ENCODE measurements at places on chromosomes 1 and 21.
A peak's percentile ranks its signal among the peaks of the same experiment; 100 is the strongest.

DNA sequence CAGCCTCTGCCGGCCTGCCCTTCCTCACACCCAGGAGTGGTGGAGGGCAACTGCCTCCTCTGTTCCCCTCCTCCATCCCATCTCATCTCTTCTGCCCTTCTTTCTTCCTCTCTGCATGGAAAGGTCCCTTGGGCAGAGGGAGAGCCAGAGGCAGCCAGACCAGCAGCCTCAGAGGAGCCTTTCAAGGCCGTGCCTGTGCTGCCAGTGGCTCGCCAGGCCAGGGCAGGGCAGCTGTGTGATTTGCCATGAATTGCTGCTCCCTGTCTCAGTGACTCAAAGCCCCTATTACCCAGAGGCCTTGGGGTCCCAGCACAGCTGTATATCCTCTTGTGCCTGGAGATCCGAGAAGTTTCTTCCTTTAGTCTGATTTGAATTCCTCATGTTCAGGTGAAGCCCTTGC, 21.9 kb downstream of the TMCC2 start:
- no peak for DNase-seq

DNA sequence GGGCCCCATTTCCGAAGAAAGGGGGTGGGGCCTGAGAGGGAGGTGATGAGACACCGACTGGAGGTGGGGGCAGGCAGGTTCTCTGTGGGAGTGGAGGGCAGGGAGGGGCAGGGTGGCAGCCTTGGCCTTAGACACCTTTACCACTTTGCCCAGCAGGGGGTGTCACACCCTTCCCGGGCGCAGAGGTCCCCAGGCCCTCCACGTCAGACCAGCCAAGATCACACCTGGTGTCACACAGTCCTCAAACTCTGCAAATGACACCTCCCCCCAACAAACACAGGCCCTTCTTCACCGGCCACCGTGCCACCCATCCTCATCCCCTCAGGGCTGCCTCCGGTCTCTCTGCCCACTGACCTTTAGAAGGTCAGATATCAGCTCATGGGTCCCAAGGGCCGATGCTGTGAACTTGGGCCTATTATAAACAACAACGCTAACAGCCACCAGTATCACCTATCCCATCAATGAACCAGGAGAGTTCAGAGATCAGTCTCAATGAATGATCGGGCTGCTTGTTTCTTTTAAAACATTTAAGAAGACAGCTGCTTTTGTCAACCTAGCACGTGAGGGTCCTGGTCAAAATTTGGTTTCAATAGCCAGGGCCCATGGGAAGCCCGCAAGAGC, 103.9 kb downstream of the CASZ1 start:
- DNase-seq: peak; percentile 87

DNA sequence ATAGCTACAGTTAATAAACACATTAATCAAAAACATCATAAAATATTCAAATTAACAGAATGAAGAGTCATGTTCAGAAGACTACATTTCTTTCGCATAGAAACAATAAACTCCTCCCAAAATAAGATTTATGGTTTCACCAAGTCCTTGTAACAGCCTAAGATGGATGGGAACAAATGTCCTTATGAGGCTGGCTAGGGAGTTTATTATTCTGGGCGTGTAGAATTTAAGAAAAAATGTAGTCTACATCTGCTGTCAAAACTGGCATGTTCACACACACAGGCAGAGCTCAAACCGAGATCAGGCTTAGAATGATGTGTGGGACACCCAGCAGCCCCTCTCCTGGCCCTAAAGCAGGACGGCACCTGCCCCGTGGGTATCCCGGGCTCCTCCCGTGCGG, 101.1 kb downstream of the NPHP4 start:
- DNase-seq: no peak

DNA sequence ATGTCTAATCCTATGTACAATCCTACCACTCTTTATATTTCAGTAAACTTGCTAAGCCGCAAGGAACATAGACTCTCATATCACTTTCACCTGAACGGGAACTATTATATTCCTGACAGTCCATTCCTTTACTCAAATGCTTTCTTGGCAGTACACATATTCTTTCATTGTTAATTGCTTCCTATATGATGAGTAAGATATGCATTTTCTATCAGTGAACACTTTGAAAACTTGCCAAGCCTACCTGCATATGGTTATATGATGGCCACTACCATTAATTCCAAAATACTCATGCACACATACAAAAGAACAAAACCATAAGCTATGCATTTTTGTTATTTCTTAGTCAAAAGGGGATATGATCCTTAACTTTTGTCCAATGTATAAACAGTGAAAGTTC, 341.5 kb downstream of the VAV3 start:
- DNase-seq: no peak

DNA sequence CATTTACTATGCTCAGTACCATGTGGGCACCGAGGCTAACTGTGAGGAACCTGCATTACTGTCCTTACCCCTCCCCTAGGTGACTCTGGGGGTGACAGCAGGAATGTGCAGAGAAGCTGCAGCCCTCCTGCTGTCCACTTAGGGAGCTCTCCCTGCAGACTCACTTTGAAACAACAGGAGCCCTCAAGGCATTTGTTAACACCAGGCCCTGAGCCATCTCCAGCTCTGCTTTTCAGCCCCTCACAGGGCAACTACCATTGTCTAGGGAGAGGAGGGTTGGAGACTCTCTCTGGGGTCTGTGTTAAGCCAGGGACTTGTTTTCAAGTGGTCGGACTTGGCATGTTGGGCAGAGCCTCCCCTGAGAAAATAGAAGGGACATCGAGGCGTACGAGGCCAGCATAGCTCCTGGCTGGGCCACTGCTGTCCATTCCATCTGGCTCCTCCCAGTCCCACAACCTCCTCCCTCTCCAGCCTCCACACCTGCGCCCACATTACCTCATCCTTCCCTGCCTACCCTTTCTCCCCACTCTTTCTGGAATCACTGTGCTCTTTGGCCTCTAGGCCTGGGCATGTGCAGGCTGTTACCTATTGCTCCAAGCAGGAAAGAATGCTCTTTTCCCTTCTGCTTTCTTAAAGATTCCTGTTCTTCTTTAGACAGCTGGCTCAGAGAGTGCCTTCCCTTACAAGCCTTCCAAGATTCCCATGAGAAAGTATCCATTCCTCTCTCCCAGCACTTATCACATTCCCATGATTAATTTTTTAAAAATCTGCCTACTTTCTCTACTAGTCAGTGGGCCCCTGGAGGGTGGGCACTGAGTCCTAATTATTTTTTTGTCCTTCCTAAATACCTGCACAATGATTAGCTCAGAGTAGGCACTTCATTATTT, 102.7 kb upstream of the GCLM start:
- DNase-seq: no peak

GRCh38 chr1:223429313-223429731, 36.1 kb downstream of the CCDC185 start:
- DNase-seq: no peak

DNA sequence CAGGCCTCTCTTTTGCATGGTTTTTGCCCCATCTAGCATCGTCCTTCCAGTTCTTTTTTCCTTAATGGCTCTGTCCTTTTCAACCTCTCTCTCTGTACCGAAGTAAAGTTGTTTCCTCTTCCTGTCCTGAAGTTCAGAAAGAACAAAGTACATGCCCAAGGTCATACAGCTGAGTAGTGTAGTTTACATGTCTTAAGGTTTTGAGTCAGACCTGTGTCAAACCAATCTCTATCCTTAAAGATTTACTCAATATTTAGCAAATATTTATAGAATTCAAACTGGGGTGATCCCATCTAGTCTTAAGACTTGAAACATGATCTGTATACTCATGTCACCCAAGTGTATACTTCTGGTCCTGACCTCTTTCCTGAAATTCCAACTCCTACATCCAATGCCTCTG, 118.7 kb upstream of the SGIP1 start:
- DNase-seq: no peak

GRCh38 chr1:207995576-207995975, 84.7 kb upstream of the CD34 start:
- no peak for DNase-seq

- no peak for DNase-seq
These were observed 34.7 kb upstream of the DNASE2B start for GRCh38 chr1:84363622-84364021.

- no peak for DNase-seq
These were observed 4.8 kb downstream of the LYST start for GRCh38 chr1:235861857-235862256.

DNA sequence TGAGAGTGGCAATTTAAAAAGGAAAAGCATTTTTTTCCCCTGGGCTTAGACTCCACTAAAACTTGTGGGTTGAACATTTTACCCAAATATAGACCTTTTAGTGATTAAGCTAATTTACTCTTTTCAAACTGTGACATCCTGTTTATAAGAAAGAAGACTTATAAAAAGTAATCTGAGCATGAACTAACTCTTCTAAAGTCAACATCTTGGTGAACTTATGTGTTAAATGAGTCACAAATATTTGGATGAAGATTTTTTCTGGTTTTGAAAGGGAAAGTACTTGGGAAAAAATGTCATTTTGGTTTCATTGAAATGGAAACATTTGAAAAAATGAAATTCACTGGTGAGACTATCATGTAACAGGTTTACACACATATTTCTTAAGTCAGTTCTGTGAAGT, 109.8 kb downstream of the KCNK2 start:
- no peak for DNase-seq

- no peak for DNase-seq
These were observed 82.4 kb upstream of the PROX1 start for GRCh38 chr1:213905344-213905743.

DNA sequence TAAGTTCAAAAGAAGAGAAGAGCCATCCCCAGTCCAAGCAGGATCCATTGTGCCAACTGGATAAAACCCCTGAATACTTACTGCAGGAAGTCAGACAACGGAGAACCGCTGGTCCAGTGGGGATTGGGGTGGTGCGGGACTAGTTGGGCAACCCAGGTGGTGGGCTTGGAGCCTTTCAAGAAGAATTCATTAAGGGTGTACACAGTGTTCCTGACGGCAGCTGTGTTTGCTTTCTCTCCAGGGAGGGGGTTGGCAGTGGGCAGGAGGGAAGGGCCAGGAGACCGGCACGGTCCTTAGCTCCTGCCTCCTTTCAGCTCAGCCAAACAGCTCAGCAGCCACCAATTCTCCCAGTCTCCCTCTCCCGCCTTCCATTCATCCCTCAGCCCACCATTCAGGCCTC, 7.1 kb upstream of the CDK18 start:
- no peak for DNase-seq

GRCh38 chr1:227769936-227770494, 34.8 kb downstream of the SNAP47 start:
- DNase-seq: no peak

DNA sequence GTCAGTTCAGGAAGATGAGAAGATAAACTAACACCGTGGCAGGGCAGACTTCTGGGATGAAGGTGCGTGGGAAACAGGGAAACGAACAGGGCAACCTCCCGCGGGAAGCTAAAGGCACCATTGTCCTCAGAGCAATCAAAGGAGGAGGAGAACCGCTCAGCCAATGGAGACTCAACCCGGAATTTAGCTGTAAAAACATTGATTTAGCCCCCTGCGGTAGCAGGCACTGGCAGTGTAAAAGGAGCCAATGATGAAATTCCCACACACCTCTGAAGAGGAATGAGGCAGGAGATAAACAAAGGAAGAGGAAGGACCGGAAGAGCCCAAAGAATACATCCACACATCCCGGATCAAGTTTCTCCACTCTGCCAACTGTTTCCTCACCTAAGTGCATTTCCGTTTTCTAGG, 19.5 kb downstream of the HLCS start:
- DNase-seq: no peak

- DNase-seq: peak; percentile 38
These were observed 6.7 kb upstream of the METTL25B start for GRCh38 chr1:156721535-156721934.

GRCh38 chr1:118504221-118504644, 319.2 kb upstream of the SPAG17 start:
- no peak for DNase-seq

Data from activated CD4-positive, alpha-beta memory T cell treated with anti-CD3 and anti-CD28 coated beads for 36 hours (primary cell).